NCI-H187 treated with DMSO at 0.1 percent for 48 hours (cell line): ENCODE measurements at places on chromosomes 5 and 9.

- no peak for DNase-seq
Observed at GRCh38 chr5:37742111-37742510, 97.7 kb downstream of the GDNF start.

GRCh38 chr5:77859306-77859705 lies 83.2 kb upstream of the TBCA start:
- no peak for DNase-seq

DNA sequence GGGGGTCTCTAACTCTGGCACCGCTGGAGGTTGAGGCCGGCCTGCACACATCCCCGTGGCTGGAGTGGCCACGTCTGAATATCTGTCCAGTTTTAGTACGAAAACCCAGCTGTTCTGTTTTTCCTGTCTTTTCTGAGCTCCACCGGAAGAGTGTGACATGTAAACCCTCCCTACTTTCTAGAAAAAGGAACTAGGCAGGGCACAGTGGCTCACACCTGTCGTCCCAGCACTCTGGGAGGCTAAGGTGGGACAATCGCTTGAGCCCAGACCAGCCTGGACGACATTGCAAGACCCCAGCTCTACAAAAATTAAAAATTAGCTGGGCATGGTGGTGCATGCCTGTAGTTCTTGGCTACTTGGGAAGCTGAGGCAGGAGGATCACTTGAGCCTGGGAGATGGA lies 8.2 kb upstream of the PHYKPL start:
- DNase-seq: no peak

- no peak for DNase-seq
Observed at GRCh38 chr5:56480078-56480704, 247.1 kb upstream of the ANKRD55 start.

DNA sequence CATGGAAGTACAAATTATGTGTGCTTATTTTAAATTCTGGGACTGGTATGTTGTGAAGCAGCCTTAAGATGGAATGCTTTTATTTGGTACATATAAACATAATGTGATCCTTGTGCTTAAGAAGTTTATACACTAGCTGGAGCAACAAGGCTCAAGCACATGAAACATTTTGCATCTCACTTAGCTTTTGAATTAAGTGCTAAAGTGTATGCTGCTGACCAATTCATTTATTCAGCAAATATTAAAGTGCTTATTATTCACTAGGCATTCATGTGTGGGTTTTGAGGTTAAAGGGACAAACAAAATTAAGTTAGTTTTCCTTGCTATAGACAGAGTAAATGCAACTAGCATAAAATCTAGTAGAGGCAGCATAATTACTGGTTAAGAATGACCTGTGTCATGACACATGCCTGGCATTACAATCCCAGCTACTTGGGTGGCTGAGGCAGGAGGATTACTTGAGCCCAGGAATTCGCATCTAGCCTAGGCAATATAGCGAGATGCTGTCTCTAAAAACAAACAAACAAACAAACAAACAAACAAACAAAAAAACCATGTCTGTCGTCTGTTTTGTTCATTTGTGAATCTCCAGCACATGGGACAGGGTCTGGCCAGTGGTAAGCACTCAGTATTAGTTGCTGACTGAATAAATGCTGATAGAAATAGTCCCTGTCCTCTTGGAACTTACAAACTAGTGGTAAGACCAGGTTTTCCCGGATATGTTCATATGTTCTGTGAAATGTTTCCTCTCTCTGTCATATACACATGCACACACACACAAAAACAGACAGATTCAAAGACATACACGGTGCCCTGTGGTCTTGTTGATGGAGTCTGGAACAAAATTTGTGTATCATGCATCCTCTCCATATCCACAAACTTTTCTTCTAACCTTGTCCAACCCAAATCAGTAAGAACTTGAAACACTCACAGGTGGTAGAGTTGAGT lies 41.9 kb upstream of the TNFAIP8 start:
- DNase-seq: no peak

- no peak for DNase-seq
Observed at GRCh38 chr5:119418606-119419100, 33.6 kb upstream of the HSD17B4 start.

- DNase-seq: no peak
Observed at GRCh38 chr5:53360811-53361210, 119.6 kb upstream of the FST start.

DNA sequence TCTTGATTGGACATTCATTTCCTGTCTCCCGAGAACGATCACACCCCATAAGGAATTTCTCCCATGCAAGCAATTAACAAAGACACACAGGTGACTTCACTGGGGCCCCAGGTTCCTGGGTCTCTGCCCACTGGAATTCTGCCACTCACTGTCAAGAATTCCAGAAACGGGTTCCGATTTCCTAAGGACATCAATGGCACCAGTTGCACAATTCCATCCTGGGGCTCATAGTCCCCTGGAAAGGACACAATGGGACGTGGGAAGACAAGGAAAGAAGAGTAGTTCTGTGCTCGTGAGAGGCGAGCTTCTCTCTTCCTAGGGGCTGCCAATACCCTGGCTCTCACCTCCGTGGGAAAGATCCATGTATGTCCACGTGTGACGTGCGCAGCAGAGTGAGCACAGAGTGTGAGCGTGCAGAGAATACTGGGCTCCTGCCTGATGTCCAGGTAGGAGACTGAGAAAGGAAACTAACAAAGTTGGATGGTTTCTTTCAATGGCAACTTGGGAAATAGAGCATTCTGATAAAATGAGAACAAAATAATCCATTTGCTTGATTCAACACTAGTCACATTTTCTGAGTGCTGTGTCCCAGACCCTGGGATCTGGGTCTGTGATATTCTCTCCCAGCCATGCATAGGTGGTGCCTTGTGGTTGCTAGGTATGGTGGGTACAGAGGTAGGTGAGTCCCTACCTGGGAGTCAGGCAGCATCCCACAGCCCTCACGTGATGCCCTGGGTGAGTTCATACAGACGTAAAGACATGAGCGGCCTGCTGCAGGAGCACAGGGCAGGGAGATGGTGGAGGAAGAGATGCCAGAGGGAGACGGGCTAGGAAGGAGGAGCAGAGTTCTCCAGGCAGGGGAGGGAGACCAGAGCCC lies 159.8 kb downstream of the COL23A1 start:
- DNase-seq: no peak

GRCh38 chr5:72093217-72093616 lies 14.1 kb upstream of the MAP1B start:
- DNase-seq: no peak

DNA sequence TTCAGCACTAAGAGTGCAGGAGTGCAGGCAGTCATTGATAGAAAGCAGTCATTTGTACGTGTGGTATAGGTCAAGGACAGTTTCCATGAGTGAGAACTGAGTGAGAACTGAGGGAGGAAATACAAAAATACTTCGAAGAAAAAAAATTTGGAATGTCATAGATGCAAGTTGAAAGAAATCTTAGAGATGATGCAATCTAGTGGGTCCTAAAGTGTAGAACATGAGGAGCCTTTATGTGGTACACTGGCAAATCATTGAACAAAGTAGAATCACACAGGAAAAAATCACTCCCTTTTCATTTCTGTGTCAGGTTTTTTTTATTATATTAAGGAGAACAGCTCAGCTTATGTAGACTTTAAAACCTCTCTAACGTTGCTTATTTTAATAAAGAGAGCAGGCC lies 26.4 kb upstream of the SLC1A1 start:
- no peak for DNase-seq

DNA sequence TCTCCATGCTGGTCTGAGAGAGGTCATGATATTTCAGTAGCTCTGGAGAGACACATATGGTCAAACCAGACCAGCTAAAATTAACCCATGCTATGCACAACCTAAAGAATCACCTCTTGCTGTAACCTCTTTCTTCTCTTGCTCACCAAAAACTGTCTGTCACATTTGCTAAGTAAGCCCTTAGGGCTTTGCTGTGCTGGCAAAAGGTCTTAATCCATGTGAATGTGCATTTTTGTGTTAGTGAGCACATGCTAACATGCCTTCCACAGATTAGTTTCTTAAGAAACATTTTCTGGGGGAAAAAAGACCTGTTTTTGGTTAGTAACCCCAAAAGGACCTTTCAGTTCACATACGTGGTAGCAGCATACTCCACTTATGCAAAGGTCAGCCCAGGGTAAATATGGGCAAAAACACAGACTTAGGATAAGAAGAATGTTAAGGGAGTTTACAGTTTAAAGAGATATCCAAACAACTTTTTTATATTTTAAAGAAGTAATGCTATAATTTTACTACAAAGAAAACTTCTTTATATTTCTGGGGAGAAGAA lies 124.2 kb upstream of the CCDC152 start:
- DNase-seq: no peak

- no peak for DNase-seq
Observed at GRCh38 chr5:41841325-41841724, 28.9 kb downstream of the OXCT1 start.

DNA sequence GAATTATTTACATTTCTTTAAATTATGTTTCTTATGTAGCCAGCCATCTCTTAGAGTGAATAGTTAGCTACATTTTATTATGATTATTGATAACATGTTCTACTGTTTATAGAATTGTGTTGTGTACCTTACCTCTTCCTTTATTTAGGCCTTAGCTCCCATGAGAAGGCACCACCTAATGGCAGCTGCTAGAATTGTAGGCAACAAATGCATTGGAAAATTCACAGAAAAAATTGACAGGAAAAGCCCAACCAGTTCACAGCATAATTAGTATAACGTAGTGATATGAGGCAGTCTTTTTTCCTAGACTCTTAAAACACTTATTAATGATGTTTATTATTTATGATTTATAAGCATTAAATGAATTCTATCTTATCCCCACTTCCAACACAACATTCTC lies 175.8 kb downstream of the WDR70 start:
- DNase-seq: no peak

DNA sequence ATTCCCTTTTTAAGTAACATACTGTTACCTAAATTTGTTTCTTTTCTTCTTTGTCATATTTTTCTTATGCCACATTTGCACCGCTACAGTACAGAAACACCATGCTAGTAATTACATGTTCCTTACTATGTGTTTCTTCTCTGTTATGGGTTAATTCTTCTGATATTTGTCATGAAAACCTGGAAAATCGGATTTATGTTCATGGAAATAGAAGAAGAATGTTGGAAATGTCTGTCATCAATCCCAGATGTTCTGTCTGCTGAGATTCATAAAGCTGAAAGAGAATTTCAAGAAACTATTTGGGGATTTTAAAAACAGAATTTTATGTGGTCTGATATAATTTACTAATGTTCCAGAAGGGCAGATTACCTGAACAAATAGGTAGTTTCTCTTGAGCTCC lies 305.2 kb upstream of the NREP start:
- DNase-seq: no peak

DNA sequence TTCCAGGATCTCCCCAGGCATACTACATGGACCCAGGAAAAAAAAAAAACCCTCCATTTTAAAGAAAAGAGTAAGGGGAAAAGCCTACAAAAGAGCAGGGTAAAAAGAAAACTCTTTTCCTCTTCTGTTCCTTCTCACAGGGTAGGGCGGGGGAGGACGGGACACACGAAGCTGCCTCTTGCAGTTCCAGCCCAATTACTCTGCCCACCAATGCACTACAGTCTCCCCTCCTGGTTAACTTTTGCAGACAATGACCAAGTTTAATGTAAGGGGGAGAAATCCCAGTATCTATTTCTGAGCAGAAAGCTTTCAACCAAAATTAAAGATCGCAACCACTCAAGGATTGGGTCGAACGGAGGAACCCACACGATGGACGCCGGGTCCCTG lies 1.3 kb downstream of the BRD3 start:
- DNase-seq: no peak

DNA sequence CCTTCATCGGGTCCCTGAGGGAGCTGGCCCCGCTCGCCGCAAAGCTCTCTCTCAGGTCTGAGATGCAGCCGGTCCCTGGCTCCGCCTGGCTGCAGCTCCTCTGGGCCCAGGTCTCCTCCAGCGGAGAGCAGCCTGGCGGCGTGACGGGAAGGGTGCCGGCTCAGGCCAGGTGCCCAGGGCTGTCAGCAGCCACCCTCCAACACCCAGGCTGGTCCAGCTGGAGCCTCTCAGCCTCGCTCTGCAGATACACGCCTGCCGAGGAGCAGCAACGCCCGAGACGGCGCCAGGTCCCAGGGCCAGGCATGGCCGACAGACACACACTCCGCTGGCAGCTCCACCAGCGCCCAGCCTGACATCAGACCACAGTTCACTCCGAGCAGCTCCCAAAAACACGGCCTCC lies 25.6 kb downstream of the FAM163B start:
- no peak for DNase-seq

- no peak for DNase-seq
Observed at GRCh38 chr9:36872641-36873040, 161.4 kb downstream of the PAX5 start.

DNA sequence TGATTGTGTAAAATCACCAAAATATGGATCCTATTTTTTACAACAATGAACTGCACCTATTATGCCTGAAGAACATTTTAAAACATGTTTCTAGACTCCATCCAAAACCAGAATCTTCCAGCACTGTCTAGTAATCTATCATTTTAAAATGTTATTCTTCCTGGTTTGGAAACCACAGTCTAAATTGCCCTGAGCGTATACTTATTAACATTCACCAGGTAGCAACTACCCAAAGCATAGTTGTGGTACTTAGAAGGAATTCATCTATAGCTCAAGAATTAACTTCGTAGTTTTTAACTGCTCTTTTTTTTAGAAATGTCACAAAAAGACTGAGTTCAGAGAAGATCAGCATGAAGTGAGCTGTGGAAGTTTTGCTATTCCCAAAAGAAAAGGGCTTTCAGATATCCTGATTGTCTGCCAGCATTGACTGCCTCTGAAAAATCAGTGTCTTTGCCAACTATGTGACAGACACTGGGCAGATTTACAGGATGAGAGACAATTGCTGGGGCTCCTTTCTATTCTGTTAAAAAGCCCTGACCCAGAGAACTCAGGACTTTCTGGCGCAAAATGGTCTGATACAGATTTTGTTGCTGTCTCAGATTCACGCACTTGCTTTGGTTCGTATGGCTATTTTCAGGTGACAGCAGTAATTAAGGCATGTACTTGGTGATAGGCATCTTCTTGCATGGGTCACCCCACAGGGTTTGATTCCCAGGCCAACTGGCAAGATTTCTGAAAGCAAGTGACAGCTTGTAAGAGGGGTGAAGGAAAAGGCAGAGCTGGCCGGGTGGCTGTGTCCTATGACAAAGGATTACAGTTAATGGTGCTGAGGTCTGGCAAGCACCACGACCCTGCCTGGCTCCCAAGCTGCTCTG lies 152.5 kb upstream of the RAI14 start:
- no peak for DNase-seq

DNA sequence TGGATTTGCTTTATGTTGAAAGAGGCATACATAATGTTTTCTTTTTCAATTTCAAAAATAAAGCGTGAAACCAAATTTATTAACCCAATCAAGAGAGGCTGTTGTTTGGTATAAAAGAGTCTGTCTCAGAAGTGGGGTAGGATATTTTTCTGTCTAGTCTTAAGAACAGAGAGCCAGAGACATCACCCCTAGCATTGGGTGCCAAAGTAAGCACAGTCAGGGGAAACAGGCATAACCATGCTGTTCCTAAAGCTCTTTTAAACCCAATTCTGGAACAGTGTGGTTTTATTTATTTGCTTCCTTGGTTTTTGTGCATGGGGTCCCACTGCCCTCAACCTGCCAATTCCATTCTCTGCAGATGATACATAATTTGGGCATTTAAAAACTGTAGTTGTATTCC lies 88.2 kb downstream of the UBE2R2 start:
- no peak for DNase-seq

GRCh38 chr5:138712324-138712723 lies 40.9 kb upstream of the CTNNA1 start:
- DNase-seq: no peak

GRCh38 chr5:109775130-109775529 lies 85.4 kb downstream of the MAN2A1 start:
- DNase-seq: no peak
